ENCODE measurements at places on chromosomes 3 and 15. TPM values are rescaled to one million over a fixed set of nuclear protein-coding genes. Genes with fewer than 3 reads are reported as not detected.

- DNase-seq, result no peak
Measured at GRCh38 chr3:168884353-168884903, 779.1 kb downstream of the MECOM start.

GRCh38 chr3:185444329-185444728 is 54.5 kb downstream of the TMEM41A start:
- DNase-seq, result no peak

DNA sequence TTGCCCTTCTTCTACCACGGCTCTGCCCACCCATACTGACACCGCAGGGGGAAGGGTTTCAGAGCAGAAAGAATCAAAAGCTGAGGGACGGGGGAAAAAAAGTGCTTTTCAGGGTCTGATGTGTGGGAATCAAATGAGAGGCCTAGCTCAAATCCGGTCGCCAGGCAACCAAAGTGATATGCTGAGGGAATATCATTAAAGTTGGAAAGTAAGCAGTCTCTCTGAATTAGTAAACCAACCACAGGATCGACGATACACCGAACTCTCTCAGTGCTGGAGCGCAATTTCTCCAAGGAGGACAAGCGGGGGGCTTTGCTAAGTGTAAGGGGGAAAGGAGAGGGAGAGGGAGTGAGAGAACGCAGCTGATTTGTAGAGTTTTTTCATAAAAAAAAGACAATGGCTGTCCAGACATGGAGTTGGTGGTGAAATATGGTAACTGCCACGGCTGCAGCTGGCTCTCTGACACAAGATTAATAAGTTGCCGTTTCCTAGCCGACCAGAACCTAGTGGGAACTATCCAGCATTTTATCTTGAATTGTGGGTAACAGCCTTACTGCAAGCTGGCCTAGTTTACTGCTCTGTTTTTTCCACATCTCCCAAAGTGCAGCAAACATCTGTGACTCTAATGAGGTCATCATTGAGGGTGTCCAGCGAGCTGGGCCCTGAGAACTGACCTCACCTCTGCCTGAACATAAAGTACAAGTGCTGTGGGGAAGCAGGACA is 530.2 kb downstream of the SOX2 start:
- no peak for DNase-seq

Gene LRRIQ4
- total RNA-seq, result not detected

Gene LCMT2
- total RNA-seq, result 16.3 TPM

Gene SIDT1
- total RNA-seq, result 0.13 TPM

Gene MYL3
- not detected for total RNA-seq

Gene OXNAD1
- total RNA-seq, result 39.1 TPM
